ENCODE measurements at places on chromosomes 1 and 21.

- no peak for DNase-seq
Measured at GRCh38 chr1:63968663-63969440, 195.0 kb downstream of the ROR1 start.

- no peak for DNase-seq
Measured at GRCh38 chr1:5639106-5639722, 353.0 kb downstream of the NPHP4 start.

- no peak for DNase-seq
Measured at GRCh38 chr1:233020426-233020825, 70.0 kb downstream of the NTPCR start.

DNA sequence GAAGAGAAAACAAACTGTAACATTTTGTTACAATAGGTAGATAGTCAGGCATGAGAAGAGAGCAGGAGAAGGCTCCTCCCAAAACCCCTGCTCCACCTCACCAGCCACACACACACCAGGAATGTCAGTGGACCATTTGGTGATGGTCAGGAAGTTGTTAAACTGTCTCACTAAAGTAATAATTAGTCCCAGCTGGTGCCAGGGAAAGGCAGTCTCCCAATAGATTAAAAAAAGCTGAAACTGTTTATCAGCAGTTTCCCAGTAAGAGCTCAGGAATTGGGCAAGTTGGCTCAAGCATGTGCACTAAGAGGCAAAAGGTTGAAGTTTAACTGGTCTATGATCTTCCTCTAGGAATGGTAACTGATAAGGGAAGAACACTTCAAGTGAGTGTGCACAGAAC lies 249.6 kb downstream of the COL11A1 start:
- no peak for DNase-seq

- DNase-seq = no peak
Measured at GRCh38 chr1:173532237-173532636, 55.1 kb downstream of the PRDX6 start.

GRCh38 chr1:246629030-246629429 lies 62.8 kb downstream of the CNST start:
- no peak for DNase-seq

- DNase-seq = no peak
Measured at GRCh38 chr21:39341249-39341923, 7.5 kb downstream of the HMGN1 start.

GRCh38 chr1:109654519-109654918 lies 1.4 kb upstream of the GSTM4 start:
- no peak for DNase-seq

DNA sequence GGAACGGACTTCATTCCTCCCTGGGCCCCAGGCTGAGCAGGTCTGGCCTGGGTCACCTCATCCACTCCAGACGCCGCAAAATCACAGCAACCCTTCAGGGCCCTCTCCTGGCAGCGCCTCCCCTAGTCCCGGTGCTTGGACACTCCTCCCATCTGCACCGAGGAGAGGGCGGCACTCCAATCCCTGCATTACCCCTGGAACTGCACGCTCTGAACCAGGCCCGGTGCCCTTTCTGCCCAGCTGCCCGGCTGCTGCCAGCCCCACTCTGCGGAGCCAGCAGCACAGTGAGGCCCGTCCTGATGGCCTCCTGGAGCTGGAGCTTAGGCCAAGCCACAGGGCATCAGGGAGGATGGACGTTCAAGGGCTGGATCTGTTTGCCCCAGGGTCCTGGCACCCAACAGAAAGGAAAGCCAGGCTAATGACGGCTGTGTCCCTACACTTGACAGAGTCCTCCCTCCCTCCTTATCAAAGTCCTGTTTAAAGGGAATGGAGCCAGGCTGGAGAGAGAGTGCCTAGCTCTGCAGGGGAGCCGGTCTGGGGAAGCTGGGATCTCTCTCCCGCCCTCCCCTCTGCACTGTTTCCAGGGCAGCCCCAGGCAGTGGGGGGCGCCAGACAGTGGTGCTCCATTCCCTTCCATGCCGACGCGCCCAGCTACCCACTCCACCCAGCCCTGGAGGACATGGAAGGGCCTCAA lies 12.7 kb downstream of the COL6A2 start:
- no peak for DNase-seq

Measured in activated naive CD8-positive, alpha-beta T cell treated with anti-CD3 and anti-CD28 coated beads for 36 hours (primary cell).